OCI-M1 (cell line): ENCODE measurements at places on chromosomes 3 and 15.

DNA sequence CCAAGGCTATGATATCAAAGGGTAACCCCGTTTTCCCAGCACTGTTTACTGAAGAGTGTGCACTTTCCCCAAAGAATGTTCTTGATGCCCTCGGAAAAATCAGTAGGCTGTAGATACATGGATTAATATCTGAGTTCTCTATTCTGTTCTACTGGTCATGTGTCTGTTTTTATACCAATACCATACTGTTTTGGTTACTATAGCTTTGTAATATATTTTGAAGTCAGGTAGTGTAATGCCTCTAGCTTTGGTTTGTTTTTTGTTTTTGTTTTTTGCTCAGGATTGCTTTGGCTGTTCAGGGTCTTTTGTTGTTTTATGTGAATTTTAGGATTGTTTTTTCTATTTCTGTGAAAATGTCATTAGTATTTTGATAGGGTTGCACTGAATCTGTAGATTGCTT, 95.1 kb downstream of the PLD1 start:
- DNase-seq, result no peak

GRCh38 chr3:196227629-196228493, 11.5 kb downstream of the SLC51A start:
- no peak for DNase-seq

GRCh38 chr3:128033102-128033501, 19.1 kb upstream of the SEC61A1 start:
- no peak for DNase-seq

DNA sequence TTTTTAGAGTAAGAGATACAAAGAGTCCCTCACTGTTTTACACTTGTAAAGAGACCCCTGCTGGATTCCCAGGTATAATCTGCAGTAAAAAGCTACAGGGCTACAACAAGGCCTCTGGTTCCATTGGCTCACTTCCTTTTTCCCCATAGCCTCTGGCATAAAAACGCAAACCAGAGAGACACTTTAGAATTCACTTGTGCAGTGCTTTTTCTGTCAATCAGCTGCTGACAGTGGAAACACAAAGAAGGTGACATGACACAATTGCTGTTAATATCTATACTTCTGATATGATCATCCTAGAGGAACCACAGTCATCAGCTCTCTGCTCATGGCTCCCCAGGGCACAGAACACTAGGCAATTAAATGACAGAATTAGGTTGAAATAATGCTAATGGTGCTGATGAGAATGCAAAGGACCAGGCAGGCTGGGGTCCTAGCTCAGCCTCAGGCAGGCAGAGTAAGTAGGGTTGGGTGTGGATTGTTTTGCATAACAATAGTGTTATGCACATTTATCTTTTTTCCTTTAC, 667.9 kb upstream of the CFAP20DC start:
- no peak for DNase-seq

GRCh38 chr3:54755756-54756155, 172.1 kb downstream of the LRTM1 start:
- DNase-seq, result no peak

- DNase-seq, result no peak
Observed at GRCh38 chr3:56753206-56753820, 48.4 kb downstream of the ARHGEF3 start.

DNA sequence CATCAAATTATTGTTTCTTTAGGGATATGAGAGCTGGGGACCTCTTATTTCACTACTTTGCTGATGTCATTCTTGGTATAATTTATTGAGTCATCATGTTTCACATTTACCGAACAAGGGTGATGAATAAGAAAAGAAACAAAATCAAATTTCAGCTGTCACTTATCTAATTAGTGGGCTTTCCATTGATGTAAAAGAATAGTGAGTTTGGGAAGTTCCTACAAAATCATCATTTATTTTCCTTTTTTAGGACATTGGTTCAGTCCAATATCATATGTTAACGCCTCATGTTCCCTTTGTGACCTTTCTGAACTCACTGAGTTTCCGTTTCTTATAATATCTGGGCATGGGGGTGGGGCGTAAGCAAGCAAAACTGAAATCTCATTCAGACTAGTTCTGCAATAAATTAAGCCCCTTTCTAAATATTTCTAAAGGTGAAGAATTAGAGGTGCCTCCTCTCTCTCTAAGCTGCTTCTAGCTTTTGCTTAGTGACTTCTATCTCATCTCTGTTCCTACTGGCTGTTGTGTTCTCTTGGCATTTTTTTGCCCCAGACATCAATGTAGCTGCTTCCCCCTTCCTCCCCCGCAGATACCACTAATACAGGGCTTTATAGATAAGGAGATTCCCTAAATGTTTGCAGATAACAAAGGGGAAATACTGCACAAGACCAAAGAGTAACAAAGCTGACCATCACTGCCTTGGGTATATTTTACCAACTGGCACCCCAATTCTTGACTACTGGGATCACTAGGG, 238.0 kb upstream of the CTNNB1 start:
- peak; percentile 47 for DNase-seq

GRCh38 chr3:145219355-145220235, 941.4 kb downstream of the PLOD2 start:
- DNase-seq, result no peak

GRCh38 chr3:38646062-38646461, 3.4 kb downstream of the SCN5A start:
- DNase-seq, result no peak

GRCh38 chr3:184471439-184471838, 90.1 kb upstream of the EPHB3 start:
- DNase-seq, result no peak
